ENCODE measurements at places on chromosomes 1 and 21.

- no peak for DNase-seq
These were observed 26.5 kb downstream of the OR13G1 start for GRCh38 chr1:247653040-247653439.

GRCh38 chr1:39970274-39970673 is 15.3 kb downstream of the MFSD2A start:
- no peak for DNase-seq

- DNase-seq = no peak
These were observed 60.7 kb downstream of the FAAP20 start for GRCh38 chr1:2133879-2134215.

- DNase-seq = no peak
These were observed 27.5 kb downstream of the KCNC4 start for GRCh38 chr1:110237386-110238152.

- no peak for DNase-seq
These were observed 11.7 kb upstream of the ARHGAP29 start for GRCh38 chr1:94248956-94249688.

DNA sequence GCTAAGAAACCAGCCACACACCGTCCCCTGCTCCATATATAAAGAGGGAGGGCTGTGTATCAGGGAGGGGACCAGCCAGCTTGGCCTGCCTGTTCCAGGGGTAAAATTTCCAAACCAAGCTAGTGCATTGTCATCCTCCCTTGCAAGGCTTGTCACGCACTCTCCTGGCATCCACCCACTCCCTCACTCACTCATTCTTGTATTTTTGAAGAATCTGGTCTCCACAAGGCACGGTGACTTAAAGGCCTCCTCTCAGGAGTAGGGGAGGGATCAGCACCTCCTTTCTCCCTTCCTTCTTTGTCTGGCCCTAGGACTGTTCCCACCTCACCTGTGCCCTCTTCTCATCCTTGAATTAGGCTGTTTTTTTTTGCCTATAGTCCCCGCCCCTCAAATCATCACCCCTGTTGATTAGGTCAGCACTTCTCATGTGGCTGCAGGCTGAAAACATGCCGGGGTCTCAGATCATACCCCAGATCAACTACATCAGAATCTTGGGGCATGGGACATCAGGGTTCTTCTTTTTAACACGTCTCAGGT is 5.0 kb downstream of the ABCA4 start:
- no peak for DNase-seq

- no peak for DNase-seq
These were observed 40.2 kb downstream of the TBCE start for GRCh38 chr1:235407419-235407818.

DNA sequence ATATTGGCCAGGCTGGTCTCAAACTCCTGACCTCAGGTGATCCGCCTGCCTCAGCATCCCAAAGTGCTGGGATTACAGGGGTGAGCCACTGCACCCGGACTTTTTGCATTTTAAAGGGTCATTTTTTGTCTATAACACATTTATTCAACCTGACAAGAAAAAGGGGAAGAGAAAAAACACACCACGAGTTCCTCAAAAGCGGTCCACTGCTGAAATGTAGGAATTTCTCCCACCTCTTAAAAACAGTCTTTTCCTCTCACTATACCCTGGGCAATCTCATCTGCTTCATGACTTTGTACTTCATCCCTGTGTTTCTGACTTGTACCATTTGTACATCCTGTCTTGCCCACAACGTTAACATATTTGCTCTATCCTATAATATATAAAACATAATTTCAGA is 413.3 kb upstream of the PTBP2 start:
- no peak for DNase-seq

DNA sequence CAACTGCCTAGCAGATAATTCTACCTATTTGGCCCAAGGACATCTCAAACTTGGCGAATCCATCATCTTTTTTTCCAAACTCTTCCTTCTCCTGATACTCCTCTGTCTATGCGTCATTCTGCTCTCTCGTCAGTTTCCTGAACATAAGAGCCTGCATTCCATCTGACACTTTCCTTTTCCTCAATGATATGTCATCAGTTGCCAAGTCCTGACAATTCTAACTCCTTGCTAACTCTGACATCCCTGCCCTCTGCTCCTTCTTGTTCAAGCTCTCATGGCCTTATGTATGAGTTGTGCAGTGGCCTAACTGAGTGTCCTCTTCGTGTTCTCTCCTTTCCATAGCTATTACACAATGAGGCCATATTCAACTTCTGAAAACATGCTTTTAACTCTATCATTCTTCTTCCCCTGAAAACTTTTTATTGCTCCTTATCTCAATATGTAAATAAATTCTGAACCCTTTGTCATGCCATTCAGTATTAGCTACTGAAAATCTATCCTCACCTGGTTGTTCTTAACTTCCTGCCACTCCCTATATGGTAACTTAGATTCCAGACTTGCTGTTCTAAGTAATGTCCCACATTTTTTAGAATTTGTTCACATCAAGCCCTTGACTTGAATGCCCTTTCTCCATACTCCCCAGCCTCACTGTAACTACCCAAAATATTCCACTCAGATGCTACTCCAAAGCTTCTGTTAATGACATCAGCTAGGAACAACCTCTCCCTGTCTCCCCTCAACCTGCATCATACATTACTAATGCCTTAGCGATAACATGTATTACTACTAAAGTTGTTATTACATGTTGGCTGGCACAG is 11.5 kb downstream of the PALMD start:
- DNase-seq = no peak

GRCh38 chr1:58861506-58861905 is 77.7 kb upstream of the JUN start:
- DNase-seq = no peak

DNA sequence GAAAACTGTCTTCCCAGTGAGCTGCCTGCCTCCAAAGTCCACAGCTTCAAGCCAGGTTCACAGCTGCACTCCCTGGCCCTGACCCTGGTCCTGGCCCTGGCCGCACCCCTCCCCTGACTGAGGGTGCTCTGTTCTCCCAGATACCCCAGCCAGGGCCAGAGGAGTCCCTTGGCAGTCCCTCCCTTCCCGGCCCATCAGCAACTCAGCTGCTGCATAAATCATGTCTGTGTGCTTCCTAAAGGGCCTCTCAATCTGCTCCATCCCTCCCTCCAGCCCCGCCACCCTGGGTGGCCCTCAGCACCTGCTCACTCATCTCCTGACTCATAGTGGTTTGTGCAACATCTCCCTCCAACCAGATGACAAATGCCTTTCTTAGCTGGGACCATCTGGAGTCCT is 24.8 kb upstream of the C1orf174 start:
- DNase-seq = peak; percentile 40

GRCh38 chr1:47813970-47814369 is 183.2 kb downstream of the TRABD2B start:
- DNase-seq = no peak

DNA sequence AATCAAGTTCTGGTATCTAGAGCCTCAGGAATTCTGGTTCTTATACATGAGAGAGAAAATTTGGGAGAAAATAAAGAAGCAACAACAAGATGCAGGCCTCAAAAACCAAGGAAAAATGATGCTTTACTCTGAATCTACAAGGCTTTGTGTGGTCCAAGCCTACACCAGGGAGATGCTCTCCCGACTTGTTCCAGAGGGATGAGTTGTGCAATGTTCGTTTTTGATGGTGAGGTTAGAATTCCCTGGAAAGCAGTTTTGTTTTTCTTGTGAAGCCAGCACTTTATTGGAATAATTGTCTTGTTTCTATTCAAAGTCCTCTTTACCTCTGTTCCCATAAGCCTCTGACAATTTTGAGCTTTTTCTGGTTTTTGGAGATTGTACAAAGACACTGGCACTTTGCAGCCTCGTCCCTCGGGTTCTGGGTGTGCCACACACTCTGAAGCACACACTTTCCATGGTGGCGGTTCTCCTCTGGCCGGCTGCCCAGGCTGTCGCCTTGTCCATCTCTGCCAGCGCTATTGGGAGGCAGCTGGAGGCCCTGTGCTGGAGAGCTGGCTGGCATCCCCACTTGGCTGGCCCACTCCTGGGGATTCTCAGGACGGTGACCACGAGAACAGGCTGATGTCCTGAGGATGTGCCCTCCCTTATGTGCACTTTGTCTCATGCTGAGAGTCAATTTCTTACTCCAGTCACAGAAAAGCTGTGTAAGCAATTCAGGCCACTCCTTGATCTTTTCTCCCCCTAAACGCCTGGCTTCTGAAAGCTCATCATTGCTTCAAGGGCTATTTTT is 70.2 kb downstream of the EDEM3 start:
- no peak for DNase-seq

DNA sequence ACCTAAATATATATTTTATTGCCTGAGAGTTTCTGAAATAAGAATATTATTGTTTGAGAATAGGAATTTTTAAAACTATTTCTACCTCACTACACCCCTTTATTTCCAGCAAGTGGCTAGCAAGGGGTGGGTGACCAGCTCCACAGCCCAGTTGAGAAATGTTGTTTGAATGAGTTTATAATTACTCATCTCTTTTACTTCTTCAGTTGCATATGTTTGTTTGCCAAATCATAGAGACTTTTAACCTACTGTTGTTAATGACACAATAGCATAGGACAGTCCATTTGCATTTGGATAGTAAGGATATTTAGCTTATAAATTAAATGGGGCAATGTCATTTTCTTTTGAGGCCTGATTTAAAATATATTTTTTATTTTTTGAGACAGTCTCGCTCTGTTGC is 127.8 kb downstream of the NRDC start:
- DNase-seq = no peak

DNA sequence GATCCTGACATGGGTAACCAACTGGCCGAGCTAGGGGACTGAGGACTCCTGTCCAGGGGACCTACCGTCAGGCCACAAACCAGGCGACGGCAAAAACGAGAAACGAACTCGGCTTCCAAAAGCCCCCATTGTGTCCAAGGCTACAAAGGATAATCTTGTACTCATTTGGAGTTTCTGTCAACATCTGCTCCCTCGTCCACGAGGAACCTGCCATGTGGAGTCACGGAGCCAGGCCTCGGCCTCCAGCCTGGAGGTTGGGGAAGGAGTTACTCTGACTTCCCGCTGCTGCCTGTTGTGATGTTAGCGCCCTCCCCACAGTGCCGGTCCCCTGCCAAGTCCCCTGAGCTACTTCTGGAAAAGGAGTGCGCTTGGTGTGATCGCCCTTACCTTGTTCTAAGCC is 7.3 kb downstream of the KRTAP10-1 start:
- no peak for DNase-seq

DNA sequence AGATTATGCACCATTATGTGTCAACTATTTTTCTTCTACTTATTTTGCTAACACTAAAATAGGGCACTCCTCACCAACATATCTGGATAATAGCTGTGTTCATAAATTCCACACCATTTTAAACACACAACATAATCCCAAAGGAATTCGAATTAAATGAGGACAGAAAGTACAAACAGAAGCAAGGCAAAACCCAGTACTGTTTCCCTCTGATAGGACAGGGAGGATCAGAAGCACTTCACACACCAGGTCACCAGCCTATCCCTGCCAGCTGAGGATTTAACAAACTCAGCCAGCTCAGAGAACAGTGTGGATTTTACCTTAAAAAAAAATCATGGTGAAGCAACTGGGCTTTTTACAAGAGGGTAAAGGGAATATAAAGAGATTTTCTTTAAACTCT is 20.0 kb downstream of the CRYZ start:
- DNase-seq = no peak

DNA sequence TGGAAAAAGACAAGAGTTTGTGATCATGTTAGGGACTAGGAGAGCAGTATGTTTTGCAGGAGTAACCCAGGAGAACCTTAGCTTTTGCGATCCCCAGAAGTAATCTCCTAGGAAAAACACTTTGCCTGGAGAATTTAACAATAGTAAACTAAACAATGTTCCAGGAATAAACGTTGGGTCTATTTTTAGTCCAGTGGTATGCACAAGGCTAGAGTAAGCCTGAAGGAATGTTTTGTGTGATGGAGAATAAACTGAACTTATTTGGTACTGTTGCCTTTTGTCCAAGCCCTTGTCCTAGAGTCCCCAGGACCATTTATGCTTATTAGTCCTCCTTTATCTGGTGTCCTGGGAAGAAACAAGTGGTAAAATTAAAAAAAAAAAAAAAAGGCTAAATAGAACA is 28.7 kb upstream of the RGS5 start:
- DNase-seq = no peak

GRCh38 chr21:42796327-42797062 is 82.8 kb downstream of the WDR4 start:
- no peak for DNase-seq

DNA sequence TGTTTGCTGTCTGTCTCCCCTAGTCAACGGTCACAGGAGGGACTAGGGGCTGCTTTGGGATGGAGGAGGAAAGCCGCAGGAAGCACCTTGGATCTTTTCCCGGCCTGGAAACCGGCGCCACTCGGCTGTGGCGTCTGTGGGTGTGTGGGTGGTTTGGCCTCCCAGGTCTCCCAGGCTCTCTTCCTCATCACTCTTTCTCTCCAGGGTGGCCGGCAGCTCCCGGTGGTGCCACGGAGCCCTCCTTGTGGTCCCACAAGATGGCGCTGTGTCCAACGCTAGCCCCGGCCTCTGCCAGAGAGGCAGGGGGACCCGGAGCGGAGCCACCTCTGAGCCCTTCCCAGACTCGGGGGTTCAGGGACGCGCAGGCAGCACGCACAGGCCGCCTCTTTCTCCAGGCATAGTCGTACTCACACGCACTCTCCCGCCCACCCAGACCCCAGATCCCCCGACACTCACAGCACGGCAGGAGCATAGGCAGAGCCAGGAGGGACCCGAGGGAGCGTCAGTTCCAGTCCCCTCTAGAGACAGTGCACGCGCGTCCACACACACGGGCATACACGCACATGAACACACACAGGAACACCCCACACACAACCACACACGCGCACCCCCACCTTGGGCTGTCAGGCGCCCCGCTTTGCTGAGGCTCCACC is 31.2 kb downstream of the CDCP2 start:
- peak; percentile 36 for DNase-seq

DNA sequence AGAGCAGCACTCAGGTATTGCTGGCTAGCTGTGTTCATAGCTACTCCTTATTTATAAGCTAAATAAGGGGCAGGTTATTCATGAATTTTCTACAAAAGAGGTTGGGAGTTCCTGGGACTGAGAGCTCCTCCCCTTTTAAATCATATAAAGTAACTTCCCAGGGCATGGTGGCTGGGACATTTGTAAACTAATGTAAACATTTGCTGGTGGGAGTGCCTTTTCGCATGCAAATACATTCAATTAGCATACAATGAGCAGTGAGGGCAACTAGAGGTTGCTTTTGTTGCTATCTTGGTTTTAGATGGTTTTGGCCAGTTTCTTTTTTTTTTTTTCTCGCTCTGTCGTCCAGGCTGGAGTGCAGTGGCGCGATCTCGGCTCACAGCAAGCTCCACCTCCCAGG is 43.4 kb downstream of the GNPAT start:
- no peak for DNase-seq

- no peak for DNase-seq
These were observed 42.0 kb upstream of the PALMD start for GRCh38 chr1:99603699-99604560.

DNA sequence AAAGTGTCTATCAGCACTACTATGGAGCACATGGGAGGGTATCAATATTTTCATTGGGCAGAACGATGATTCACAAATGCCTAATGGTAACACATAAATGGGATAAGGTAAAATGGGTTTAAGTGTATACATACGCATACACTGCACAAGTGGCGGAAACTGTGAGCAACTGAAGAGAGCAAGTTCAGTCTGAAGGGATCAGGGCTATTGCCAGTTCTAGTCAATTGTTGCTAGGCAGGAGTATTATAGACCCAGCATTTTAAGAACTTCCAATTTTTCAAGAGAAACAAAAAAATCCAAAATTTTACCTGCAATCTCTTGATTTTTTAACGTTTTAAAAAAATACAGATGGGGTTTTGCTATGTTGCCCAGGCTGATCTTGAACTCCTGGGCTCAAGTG is 23.1 kb downstream of the FOXJ3 start:
- no peak for DNase-seq
